Naive thymus-derived CD8-positive, alpha-beta T cell (primary cell): ENCODE measurements at places on chromosomes 7 and 10.

GRCh38 chr10:106958589-106959361 lies 205.7 kb downstream of the SORCS1 start:
- no peak for DNase-seq

DNA sequence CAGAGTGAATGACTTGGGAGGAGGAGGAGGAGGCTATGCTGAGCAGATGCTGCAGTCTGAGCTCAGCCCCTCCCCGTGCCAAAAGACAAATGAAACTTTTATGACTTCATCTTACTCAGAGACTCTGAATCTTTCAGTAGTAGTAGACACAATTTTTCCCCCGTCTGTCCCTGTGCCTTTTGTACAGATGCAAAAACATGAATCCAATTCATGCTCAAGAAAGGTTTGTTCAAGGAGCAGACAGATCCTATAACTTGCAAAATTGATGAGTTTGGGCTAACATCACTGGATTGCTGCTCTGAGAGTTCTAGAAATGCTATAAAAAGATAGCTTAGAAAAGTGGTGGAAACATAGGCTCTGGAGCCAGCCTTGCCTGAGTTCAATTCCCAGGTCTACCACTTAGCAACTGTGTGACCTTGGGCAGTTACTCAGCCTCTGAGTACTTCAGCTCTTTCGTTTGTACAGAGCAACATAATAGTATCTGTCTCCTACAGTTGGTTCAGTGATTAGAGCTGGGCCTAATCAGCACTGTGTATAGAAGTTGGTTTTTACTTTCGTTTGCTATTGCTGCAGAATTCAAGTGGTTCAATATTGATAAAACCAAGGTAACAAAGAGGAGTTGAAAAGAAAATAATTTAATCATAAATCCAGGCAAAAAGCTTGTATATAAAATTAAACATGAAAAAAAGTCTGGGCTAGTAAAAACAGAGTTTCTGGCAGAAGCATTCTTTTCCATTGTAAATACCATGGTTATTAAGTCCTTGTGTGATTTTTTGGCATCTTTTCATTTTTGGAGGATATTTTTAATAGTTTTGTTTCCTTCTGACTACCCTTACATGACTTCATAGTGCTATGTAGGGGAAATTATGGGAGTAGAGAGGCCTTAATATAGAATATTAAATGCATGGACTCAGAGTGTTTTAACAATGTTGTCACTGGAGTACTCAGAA lies 174.2 kb upstream of the ZNF32 start:
- DNase-seq: no peak

GRCh38 chr7:34108165-34108564 lies 202.8 kb downstream of the BMPER start:
- no peak for DNase-seq

DNA sequence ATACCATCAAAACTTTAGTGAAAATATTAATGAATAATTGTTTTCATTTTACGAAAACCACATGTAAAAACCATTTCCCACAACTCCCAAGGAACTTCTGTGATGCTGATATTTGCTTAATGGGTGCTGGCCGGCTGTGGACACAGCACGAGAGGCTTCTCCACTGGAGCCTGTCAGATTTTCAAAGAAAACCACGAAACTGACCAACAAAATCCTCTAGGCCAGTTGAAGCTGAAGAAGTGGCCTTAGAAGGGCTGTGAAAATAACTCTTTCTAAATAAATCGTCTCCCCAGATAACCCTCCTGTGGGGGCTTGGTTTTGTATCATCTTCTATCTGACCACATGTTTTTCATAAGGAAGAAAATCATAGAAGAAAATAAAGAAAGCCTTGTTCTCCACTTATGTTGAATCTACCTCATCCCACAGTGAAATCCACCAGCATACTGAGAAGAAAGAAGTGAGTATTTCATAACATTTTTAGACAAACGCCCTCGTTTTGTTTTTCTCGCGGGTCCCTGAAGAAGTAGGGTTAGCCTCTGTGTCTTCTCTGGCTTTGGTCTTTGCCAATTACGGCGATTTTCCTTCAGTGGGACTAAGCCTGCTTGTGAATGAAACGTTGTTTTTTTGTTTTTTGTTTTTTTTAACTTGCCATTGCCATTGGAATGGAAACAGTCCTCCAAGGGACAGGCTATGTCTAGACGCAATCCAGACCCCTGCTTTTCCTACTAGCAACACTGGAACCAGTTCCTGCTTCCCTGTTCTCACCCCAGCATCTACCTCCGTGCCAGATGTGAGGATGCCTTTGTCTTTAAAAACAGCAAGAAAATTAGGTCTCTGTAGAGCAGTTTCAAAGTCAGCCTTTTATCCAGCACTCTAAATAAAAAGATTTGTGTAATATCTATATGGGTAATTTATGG lies 123.9 kb downstream of the ADAM12 start:
- DNase-seq: no peak

DNA sequence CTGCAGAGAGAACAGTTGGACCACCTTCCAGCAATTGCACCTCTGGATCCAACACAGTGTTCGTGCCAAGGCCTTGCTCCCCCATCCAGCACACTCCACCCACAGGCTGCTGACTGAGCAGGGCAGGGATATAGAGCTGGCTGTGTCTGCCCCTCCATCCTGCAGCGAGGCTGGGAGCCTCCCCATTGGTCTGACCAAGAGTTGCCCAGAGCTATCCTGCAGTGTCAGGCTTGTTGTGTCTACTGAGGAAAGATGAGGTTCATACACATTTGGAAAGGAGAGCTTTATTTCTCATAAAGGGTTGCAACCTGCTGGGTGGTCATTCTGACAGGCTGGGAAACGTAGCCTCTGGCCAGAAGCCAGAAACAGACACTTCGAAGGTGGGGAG lies 27.1 kb downstream of the PRF1 start:
- no peak for DNase-seq
